ENCODE measurements at places on chromosomes 4 and X. TPM values are rescaled to one million over a fixed set of nuclear protein-coding genes. Genes with fewer than 3 reads are reported as not detected.

- ATAC-seq, result no peak
Measured at GRCh38 chr4:124372916-124373315, 339.6 kb downstream of the ANKRD50 start.

GRCh38 chr4:120777459-120777858 is 145.1 kb downstream of the PRDM5 start:
- no peak for ATAC-seq

GRCh38 chr4:39025552-39026085 is 6.6 kb downstream of the TMEM156 start:
- no peak for ATAC-seq

GRCh38 chr4:23890369-23891063 is 669 bp upstream of the PPARGC1A start:
- ATAC-seq, result no peak

The PRKG2 gene
- total RNA-seq, result not detected

The ZFYVE28 gene
- 42.7 TPM for total RNA-seq

GRCh38 chrX:87736576-87736975 is 219.0 kb downstream of the KLHL4 start:
- no peak for ATAC-seq

The PPP1R2C gene
- not detected for total RNA-seq

The SMIM31 gene
- not detected for total RNA-seq

DNA sequence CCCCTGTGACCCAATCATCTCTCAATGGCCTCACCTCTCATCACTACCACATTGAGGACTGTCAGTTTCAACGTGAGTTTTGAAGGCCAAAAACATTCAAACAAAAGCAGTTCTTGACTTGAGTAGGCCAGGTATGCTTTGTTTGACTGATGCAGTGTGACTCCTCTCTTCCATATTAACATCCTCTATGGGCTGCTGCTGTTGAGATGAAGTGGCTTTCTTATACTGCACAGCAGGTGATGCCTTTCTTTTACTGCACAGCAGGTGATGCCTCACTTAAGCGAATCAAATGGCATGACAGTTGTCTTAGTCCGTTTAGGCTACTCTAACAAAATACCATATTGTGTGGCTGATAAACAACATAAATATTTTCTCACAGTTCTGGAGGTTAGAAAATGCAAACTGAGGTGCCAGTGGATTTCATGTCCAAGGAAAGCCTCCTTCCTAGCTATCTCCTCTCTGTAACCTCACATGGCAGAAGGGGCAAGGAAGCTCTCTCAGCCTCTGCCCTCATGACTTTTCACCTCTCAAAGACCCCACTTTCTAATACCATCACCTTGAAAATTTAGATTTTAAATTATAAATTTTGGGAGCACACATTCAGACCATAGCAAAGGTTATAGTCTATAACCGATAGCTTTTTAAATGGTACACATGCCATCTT is 2267.9 kb upstream of the AGA start:
- ATAC-seq, result no peak

GRCh38 chrX:154531626-154532025 is 15.0 kb downstream of the G6PD start:
- ATAC-seq, result no peak

DNA sequence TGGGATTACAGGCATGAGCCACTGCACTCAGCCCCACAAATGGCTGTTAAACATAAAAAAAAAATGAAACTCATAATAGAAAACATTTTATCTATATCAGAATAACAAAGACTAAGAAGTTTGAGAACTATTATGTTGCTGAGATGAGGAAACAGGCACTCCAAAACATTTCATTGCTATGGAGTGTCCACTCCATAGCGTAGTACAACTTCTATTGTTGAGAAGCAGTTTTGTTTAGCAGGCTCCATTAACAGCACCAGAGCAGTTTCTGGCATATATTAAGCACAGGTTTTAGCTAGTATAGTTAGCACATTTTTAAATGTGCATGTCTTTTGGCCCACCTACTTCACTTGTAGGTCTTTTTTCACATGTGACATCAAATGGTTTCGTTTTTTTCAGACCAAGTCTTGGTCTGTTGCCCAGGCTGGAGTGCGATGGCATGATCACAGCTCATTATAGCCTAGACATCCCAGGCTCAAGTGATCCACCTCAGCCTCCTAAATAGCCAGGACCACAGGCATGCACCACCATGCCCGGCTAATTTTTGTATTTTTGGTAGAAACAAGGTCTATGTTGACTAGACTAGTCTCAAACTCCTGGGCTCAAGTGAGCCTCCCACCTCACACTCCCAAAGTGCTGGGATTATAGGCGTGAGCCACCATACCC is 5.8 kb downstream of the HMGB2 start:
- no peak for ATAC-seq

The HPGD gene
- 11.5 TPM for total RNA-seq

The MUC7 gene
- total RNA-seq, result not detected

GRCh38 chr4:48681856-48682255 is 98.2 kb downstream of the FRYL start:
- peak; percentile 99 for ATAC-seq

GRCh38 chr4:119615068-119615719 is 13.4 kb downstream of the PDE5A start:
- no peak for ATAC-seq

DNA sequence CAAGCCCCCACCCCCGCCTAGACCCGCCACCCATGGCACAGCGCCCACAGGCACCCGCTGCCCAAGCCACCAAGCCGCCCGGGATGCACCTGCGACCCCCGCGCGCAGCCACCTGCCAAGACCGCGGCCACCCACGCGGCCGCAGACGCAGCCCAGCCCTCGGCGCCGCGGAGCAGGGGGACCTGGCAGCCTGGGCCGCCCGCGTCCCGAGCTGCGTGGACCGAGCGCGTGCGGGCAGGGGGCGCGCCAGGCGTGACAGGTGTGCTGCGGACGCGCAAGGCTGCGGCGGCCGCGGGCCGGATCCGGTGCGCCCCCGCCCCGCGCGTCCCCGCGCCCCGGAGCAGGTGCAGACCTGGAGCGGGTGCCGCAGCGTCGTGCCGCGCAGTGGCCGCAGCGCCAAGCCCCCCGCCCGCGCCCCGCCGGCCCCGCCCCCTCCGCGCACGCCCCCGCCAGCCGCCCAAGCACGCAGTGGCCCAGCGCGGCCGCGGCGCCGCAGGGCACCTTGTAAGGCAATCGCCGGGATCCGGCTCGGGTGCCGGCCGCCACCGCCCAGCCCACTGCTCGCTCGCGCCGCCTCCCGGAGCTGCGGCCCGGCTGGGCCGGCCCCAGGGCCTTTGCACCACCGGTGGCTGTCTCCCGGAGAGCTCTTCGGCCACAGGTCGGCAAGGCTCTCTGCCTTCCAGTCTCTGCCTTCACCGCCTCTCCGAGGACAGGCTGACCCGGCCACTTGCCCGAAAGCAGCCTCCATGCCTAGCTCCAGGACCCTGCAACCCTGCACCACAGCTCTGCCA is at the start of gene PNCK:
PNCK (minus strand) TSS at position 386 of the 791 bp plus-strand sequence. CDS start 737 bp downstream, outside the sequence.
- ATAC-seq, result no peak

DNA sequence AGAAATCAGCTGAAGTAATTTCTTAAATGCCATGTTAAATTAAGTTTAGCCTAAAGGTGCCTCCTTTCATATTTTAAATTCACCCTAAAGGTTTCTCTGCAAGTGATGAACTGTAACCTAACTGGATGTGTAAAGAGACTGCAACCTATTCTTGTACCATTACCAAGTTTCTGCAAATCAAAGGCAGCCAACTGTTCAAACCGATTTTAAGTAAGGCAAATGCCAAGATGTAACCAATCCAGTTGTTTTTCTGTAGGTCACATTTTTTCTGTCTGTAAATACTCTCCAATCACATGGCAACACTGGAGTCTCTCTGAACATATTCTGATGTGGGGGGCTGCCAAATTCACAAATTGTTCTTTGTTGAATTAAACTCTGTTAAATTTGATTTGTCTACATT is 42.4 kb upstream of the FGF2 start:
- no peak for ATAC-seq

DNA sequence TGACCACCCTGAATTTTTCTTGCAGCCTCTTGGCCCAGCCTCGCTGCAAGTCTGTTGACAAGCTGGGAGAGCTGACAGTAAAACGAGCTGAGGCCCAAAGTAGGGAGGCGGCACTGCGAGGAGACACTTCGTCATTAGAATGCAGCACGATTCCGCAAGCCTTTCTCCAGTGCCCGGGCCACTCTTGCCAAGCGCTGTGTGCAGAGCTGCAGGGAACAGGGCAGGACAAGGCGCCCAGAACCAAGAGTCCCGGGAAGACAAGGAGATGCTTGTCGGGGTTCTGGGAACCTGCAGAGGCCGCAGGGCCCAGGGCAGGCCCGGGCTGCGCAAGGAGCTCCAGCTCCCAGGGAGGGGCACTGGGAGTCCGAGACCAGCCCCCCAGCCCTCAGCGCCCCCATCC is 187.1 kb downstream of the BCOR start:
- ATAC-seq, result no peak

- ATAC-seq, result no peak
Measured at GRCh38 chr4:3802571-3803474, 36.6 kb downstream of the ADRA2C start.

DNA sequence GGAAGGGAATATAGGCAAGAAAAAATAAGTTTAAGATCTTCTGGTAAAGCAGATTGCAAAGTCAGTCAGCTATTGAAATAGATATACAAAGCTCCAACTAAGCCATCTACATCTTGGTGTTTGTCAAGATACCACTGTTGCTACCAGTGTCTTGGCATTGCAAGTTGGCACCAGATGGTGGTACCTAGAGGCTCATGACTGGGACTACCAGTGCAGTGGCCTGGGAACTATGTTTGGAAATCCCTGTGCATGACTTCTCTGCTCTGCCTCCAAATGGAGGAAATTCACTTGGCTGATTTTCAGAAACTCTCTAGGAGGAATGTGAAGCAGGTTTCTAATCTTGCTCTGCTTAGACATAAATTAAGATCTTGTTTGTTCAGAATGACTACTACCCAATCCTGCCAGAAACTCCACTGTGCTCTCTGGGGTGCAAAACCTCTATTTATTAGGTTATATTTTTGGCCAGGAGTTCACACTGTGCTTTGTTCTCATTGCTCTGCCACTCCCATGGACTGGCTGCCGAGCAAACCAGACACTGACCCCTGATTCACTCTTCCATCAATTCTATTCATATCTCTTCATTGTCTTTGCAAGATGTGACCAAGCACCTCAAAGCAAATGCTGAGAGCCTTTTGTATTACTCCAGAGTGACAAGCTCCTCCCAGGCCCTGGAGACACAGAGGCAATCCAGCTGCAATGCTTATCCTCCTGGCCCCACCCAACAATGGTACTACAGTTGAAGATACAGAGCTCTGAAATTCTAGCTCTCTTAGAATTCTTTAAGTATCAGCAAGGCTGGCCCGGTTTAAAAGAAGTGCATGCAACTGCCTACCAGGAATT is 272.3 kb upstream of the FGF16 start:
- ATAC-seq, result no peak

DNA sequence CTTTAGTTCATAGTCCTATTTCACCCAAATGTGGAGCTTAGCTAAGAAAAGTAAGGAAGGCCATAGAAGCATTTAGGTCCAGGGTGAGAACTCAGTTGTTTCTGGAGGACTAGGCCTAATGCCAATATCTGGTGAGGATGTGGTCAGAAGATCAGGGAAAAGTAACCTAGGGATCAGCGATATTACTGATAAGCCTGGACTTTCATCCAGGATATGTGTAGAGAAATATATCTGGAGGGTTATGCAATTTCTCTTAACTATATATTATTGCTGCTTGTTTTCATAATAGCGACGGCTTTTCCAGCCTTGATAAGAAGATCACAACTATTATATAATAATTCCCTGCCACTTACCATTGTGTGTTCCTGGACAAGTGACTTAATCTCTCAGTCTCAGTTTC is 81.1 kb downstream of the FRAS1 start:
- no peak for ATAC-seq

DNA sequence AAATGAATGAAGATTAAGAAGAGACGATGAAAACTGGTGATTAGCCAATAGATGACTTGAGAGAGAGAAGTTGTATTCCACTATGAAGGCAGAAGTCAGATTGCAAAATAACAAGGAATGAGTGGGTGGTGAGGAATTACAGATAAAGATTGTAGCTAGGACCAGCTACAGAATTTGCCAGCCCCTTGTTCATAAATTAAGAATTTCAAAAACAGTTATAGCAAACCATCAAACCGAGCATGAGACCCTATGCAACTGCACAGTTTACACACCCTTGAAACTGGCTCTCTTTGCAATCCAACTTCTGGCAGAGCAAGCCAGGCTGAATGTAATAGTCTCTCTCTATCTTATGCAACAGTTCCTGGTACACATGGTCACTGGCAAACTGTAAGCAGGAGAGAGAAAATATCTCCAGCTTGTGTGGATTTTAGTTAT is 35.2 kb downstream of the STAP1 start:
- no peak for ATAC-seq

The TRIML2 gene
- not detected for total RNA-seq

- peak; percentile 67 for ATAC-seq
Measured at GRCh38 chr4:38131371-38132091, 171.3 kb downstream of the PTTG2 start.

GRCh38 chrX:31294475-31294874 is 222.6 kb upstream of the FTHL17 start:
- ATAC-seq, result no peak

The CT55 gene
- not detected for total RNA-seq

- ATAC-seq, result no peak
Measured at GRCh38 chrX:94831364-94831763, 1157.4 kb downstream of the FAM133A start.

DNA sequence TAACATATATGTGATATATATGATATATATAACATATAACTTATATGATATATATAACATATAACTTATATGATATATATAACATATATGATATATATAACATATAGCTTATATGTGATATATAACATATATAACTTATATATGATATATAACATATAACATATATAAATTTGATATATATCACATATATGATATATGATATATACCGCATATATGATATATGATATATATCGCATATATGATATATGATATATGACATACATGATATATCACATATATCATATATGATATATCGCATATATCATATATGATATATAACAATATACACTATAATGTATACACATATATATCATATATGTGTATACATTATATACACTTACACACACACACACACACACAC is 114.3 kb downstream of the ELOVL6 start:
- ATAC-seq, result no peak

- no peak for ATAC-seq
Measured at GRCh38 chr4:47213971-47214370, 182.6 kb downstream of the GABRB1 start.

Measured in activated T-helper 17 cell treated with anti-CD3 and anti-CD28 coated beads, Interleukin-2, amount 50 U/mL, for 72 hours (primary cell).